Hindlimb muscle (tissue), 1 donor: ENCODE measurements at places on chromosomes 12 and 14. TPM values are rescaled to one million over a fixed set of nuclear protein-coding genes. Genes with fewer than 3 reads are reported as not detected.

RFX4 gene
- polyA plus RNA-seq, result not detected

PRH2 gene
- not detected for polyA plus RNA-seq

ETFBKMT gene
- 3.0 TPM for polyA plus RNA-seq

SH2B3 gene
- 19.1 TPM for polyA plus RNA-seq

PTCSC3 gene
- not detected for polyA plus RNA-seq

WSCD2 gene
- polyA plus RNA-seq, result 1.7 TPM

CLEC4D gene
- polyA plus RNA-seq, result not detected

LBHD2 gene
- polyA plus RNA-seq, result not detected

DDIT3 gene
- polyA plus RNA-seq, result 9.2 TPM

SLC25A47 gene
- polyA plus RNA-seq, result not detected
